ENCODE measurements at places on chromosomes 5 and 9. TPM values are rescaled to one million over a fixed set of nuclear protein-coding genes. Genes with fewer than 3 reads are reported as not detected.

The SLC22A5 gene
- total RNA-seq: 16.0 TPM

The XRCC4 gene
- 6.7 TPM for total RNA-seq

The TOMM5 gene
- 60.0 TPM for total RNA-seq

The GPR21 gene
- 3.3 TPM for total RNA-seq

The PCDHB3 gene
- 4.5 TPM for total RNA-seq
